Activated CD8-positive, alpha-beta memory T cell treated with anti-CD3 and anti-CD28 coated beads for 1 hour (primary cell): ENCODE measurements at places on chromosomes 1 and 21.

DNA sequence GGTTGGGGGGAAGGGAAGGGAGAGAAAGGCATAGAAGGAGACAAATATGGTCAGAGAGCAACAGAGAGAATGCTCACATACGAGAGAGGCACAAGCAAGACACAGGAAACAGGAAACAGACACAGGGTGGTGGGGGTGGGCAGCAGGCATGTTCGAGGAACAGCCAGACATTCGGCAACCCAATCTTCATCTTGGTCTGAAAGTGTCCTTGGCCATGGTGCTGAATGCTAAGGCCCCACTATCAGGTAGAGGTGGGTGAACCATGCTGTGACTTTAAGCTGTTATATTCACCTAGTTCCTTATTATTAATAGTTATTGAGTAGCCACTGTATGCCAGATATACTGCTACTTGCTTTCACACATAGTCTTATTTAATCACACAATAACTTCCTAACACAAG is 109.2 kb downstream of the DDX20 start:
- no peak for DNase-seq

- DNase-seq: no peak
These were observed 35.2 kb downstream of the TEX35 start for GRCh38 chr1:178548108-178548507.

DNA sequence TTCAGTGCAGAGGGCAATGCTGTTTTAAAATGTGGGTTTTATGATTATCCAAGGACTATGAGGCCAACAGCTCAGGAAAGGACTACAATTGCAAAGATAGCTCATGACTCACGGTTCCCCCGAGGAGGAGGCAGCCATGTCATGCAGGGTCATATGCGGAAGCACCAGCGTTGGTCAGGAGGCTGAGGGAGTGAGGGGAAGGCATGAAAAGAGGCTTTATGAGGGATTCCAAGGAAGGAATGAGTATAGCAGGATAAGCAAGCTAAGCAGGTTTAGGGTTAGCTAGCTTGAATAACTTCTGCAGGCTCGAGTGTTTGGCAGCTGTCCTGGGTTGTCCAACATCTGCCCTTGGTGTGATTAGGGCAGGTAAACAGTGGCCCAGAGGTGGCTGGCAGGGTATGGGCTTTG is 495.1 kb downstream of the SETD4 start:
- no peak for DNase-seq

- DNase-seq: no peak
These were observed 94.7 kb downstream of the CCDC185 start for GRCh38 chr1:223487887-223488259.

GRCh38 chr1:240831922-240832321 is 220.0 kb upstream of the GREM2 start:
- no peak for DNase-seq

- no peak for DNase-seq
These were observed 43.0 kb downstream of the KDM1A start for GRCh38 chr1:23062271-23062670.

GRCh38 chr1:107698161-107698560 is 266.8 kb downstream of the VAV3 start:
- DNase-seq: no peak
